LHCN-M2 (cell line): ENCODE measurements at places on chromosomes 2 and 18. TPM values are rescaled to one million over a fixed set of nuclear protein-coding genes. Genes with fewer than 3 reads are reported as not detected.

CGREF1 gene
- total RNA-seq, result 0.69 and 1.6 TPM in 2 replicates

ADAM23 gene
- 3.1 and 6.8 TPM in 2 replicates for total RNA-seq

ANKRD62 gene
- total RNA-seq, result not detected in 2 replicates

REEP1 gene
- total RNA-seq, result 0.38 and 0.52 TPM in 2 replicates

CROCC2 gene
- under 0.01 TPM in 1 of 2 replicates, not detected in the other for total RNA-seq

POLE4 gene
- total RNA-seq, result 31.4 and 31.9 TPM in 2 replicates

MRO gene
- not detected in 2 replicates for total RNA-seq

FEV gene
- not detected in 2 replicates for total RNA-seq

ARHGEF33 gene
- total RNA-seq, result 0.06 and 0.57 TPM in 2 replicates

SLC40A1 gene
- total RNA-seq, result 7.1 and 7.6 TPM in 2 replicates

EMILIN1 gene
- 6.1 and 11.0 TPM in 2 replicates for total RNA-seq

RAB27B gene
- total RNA-seq, result 30.9 and 41.2 TPM in 2 replicates

UGT1A3 gene
- not detected in 2 replicates for total RNA-seq

TRIM43 gene
- not detected in 2 replicates for total RNA-seq

HOXD10 gene
- total RNA-seq, result not detected in 2 replicates

DSC2 gene
- total RNA-seq, result not detected in 2 replicates

DNA sequence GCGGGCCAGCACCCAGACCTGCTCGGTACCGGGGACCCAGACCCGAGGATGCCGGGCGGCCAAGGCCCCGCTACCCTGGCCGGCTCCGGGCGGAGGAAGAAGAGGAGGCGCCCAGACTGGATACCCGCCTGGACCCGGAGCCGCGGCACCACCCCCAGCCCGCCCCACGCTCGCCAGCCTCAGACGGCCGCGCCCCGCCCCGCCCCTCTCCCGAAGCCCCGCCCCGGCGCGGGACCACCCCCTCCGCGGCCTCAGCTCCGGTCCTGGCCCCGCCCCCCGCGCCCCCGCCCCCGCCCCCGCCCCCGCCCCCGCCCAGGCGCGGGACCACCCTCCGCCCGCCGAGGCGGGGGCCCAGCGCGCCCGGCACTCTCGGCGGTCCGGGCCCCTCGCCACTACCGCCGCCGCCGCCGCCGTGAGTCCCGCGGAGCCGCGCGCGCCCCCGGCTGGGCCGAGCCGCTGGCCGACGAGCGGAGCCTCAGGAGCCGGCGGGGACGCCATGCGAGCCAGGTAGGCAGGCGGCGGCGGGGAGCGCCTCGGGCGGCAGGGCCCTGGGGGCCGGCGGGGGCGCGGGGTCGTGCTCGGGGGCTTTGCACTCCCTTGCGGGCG, at the start of gene SH3BP4:
Gene SH3BP4, plus strand, starts transcription at position 354 of the 606 bp plus-strand sequence. CDS start 82,986 bp downstream, outside the sequence.
- peak; percentile 68 for DNase-seq

GRCh38 chr2:48343571-48344440, 186.1 kb upstream of the STON1 start:
- DNase-seq, result peak; percentile 82

- no peak for DNase-seq
These were observed 79.0 kb upstream of the CABLES1 start for GRCh38 chr18:23056315-23056714.

GRCh38 chr2:68878753-68879152, 7.6 kb upstream of the BMP10 start:
- DNase-seq, result no peak

- no peak for DNase-seq
These were observed 223.4 kb downstream of the NCKAP5 start for GRCh38 chr2:133344849-133345248.

DNA sequence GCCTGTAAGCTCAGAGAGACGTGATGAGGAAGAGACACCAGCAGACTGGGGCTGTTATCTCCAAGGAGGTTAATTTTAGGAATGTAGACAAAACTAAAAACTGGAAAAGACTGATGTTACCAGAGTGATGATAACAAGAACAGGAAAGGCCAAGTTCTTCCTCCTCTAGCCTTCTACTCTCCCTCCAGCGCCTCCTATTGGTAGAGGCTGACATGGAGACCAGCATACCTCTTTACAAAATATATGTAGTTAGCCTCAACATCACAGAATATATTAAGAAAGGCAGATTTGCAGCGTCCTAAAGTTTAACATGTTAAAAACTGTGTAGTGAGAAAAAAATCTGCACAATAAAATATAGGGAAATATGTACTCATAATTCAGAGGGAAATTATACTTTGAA, 66.0 kb downstream of the TCF4 start:
- DNase-seq, result peak; percentile 24

DNA sequence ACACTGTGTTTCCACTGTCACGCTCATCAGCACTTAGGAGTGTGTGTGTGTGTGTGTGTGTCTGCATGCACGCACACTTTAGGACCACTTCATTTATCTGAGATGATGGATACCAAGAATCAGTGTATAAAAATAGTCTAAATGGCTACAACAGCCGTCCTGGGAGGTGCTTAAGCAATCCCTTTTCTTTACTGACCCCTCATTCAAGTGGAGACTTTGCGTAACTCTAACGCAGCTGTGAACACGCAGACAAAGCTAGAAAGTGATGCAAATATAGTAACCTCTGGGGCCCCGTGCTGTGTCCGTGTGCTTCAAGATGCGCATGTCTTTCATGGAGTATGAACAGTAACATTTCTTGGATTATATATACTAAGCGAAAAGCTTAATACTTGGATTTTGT, 40.4 kb upstream of the RBM44 start:
- DNase-seq, result no peak

DNA sequence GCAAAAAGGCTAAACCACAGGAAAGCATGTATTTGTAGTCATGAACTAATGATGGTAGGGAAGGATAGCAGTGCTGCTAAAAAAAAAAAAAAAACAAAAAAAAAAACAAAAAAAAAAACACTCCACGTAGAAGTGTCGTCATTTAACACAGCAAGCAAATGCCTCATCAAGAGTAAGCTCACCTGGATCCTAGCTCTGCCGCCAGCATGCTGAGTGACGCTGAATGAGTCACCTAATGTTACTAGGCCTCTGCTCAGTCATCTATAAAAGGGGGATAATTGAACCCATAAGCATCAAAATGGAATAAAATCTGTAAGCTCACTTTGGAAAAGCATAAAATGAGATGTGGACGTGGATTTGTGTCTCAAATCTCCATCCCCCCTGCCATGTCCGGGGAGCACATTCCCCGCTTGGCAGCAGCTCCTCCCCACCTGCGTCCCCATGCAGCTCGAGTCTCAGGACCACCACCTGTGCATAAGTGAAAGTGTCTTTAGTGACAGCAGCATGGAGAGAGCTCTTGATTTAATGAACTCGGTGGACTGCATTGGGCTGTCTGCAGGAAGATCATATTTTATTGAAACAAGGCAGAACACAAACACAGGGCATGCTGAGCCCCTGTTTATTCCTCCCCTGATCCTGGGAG, 427.5 kb downstream of the LRATD1 start:
- no peak for DNase-seq

GRCh38 chr18:77069482-77069881, 63.1 kb downstream of the MBP start:
- DNase-seq, result no peak

GRCh38 chr2:64651590-64651989, 2.1 kb downstream of the SERTAD2 start:
- DNase-seq, result no peak

GRCh38 chr18:9177031-9177430, 40.5 kb downstream of the ANKRD12 start:
- no peak for DNase-seq

DNA sequence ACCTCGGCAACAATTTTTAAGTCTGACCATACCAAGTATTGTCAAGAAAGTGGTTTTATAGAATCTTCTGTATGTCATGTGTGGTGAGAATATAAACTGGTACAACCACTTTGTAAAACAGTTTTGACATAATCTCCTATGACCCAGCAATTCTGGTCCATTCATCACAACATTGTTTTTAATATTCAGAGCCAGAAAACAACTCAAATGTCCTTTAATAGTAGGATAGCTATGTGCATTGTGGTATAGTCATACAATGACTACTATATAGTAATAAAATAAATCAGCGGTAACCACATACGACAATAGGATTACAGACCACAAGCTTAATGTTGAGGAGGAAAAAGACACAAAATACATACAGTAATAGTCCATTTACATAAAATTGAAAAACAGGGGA, 175.2 kb upstream of the SPATS2L start:
- no peak for DNase-seq

GRCh38 chr2:226581004-226581403, 218.6 kb downstream of the IRS1 start:
- no peak for DNase-seq

DNA sequence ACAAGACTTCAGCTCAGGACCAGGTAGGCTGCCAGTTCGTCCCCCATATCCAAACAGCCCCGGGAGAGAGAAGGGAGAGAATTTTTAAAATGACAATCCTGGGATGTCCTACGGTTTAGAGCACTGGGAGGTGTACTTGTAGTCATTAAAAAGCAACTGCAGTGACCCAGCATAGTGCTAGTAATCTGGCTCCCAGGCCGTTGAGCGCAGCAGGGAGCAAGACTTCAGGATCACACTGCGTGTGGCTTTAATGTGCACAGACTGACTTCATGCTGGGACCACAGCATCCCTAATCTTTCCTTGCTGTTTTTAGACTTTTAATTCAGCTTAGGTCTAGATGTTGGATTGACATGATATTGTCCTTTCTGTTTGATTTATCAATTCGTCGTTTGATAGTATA, 219.3 kb upstream of the FOSL2 start:
- DNase-seq, result no peak

GRCh38 chr2:230900336-230900995, 24.6 kb downstream of the GPR55 start:
- DNase-seq, result no peak

DNA sequence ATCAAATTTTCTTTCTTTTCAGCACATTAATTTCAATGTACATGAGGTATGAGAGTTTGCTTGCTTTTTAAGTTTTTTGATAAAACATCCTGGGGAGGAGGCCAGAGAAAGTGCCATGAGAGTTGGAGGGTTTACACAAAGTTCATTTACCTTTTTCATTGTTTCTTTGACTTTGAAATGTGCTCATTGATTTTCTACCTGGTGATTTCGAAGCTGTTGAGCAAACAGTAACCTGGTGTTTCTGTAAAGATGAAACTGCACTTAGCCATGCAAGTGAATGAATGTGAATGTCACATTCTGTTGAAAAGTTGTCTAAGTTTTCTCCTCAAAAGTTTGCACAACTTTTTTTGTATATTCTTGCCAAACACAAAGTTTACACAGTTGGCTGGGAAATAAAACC, 797.0 kb downstream of the METTL4 start:
- DNase-seq, result no peak

DNA sequence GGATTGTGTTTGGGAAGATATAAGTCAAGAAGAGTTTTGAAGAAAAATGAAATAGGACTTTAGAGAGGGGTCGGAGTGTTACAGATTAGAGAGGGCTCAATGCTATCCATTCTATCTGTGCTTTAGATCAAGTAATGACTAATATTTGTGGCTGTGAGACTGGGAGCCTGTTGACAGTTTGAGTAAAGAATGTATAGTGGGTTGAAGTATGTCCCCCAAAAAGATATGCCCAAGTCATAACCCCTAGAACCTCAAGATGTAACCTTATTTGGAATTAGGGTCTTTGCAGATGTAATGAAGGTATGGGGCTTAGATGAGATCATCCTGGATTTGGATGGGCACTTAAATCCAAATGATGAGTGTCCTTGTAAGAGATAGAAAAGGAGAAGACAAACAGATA, 55.3 kb upstream of the SERPINE2 start:
- DNase-seq, result no peak

- no peak for DNase-seq
These were observed 47.1 kb downstream of the COPS8 start for GRCh38 chr2:237132799-237133198.

GRCh38 chr2:67436221-67436620, 39.1 kb downstream of the ETAA1 start:
- DNase-seq, result no peak

DNA sequence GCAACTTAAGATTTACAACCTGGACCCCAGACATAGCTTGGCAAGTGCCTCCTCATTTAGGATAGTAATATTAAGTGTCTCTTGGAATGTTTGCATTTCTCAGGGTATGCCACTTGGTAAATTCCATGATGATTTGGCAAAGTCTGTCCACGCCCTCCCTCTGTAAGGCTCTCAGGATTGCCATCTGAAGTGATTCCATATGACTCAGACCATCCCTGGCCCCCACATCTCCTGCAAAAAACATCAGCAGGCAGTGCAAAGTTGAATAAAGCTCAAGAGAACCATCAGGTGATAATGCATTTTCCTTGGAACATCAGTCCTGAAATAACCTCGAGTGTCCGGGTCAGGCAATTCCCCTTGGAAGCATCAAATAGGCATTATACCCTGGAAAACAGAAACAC, 27.1 kb upstream of the PIEZO2 start:
- peak; percentile 50 for DNase-seq

- no peak for DNase-seq
These were observed 114.6 kb downstream of the FMNL2 start for GRCh38 chr2:152449578-152449977.

DNA sequence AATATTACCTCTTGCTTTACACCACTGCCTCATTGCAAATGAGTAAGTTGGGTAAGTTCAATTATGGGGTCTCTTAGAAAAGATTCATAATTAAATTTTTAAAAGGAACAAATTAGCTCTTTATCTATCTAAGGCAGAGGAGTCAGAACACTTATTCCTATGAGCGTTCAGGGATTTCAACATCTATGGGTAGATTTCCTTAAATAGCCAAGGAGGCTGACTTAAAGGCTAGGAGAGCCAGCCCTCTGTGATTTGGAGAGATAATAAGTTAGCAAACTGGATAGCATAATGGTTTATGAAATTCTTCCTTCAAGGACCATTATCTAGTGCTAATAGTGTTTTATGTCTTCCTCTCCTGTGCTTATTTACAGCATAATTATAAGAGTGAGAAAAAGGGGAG, 387.7 kb downstream of the STK39 start:
- no peak for DNase-seq

- no peak for DNase-seq
These were observed 8.2 kb upstream of the CCDC195 start for GRCh38 chr2:224724331-224724730.

- peak; percentile 15 for DNase-seq
These were observed 1.3 kb downstream of the CPS1 start for GRCh38 chr2:210557721-210558120.

GRCh38 chr2:102834523-102835273, 72.9 kb downstream of the TMEM182 start:
- DNase-seq, result no peak

GRCh38 chr2:64488050-64488974, 34.4 kb downstream of the LGALSL start:
- peak; percentile 49 for DNase-seq
